H1 (cell line): ENCODE measurements at places on chromosomes 2 and 18. TPM values are rescaled to one million over a fixed set of nuclear protein-coding genes. Genes with fewer than 3 reads are reported as not detected.
A peak's percentile ranks its signal among the peaks of the same experiment; 100 is the strongest.

- no peak for DNase-seq
- H3K36me3 ChIP-seq, result no peaks in the 10 kb centered on the region
- no peak overlapping the region for H3K27ac ChIP-seq
Observed at GRCh38 chr18:73366713-73367112, 498.9 kb upstream of the NETO1 start.

The SERPINB10 gene
- total RNA-seq, result not detected in 2 replicates

The RESP18 gene
- not detected in 2 replicates for total RNA-seq

GRCh38 chr2:105809723-105810122 lies 65.0 kb downstream of the NCK2 start:
- H3K4me3 ChIP-seq, result no peak overlapping the region
- no peaks in the 10 kb centered on the region for H3K27me3 ChIP-seq
- no peak overlapping the region for H3K27ac ChIP-seq
- H3K36me3 ChIP-seq, result no peaks in the 10 kb centered on the region
- peak; percentile 43 for DNase-seq

- no peaks in the 10 kb centered on the region for H3K4me1 ChIP-seq
- no peak overlapping the region for H3K4me3 ChIP-seq
- DNase-seq, result no peak
- H3K27ac ChIP-seq, result no peak overlapping the region
- H3K27me3 ChIP-seq, result no peaks in the 10 kb centered on the region
Observed at GRCh38 chr18:66193938-66194337, 410.0 kb downstream of the CDH19 start.

The MOGAT1 gene
- total RNA-seq, result 0.31 and 0.67 TPM in 2 replicates

DNA sequence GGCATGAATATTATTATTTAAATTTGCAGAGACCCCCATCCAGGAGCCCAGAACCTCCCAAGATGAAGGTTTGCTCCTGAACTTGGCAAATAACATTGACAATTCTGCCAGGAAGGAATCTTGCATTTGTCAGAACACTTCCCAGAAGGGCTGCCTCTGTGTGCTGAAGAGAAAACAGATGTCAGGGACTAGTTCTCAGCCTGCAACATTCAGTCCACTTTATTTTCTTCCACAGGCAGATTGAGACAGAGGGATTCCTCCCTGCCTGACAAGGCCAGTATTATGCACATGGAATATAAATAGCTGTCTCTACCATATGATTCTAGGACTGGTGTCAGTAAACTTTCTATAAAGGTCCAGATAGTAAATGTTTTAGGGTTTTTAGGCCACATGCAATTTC lies 171.5 kb upstream of the SIX2 start:
- no peaks in the 10 kb centered on the region for H3K36me3 ChIP-seq
- DNase-seq, result no peak
- H3K27ac ChIP-seq, result no peak overlapping the region
- no peaks in the 10 kb centered on the region for H3K27me3 ChIP-seq
- peaks cover 2% of the 10 kb centered on the region; the same call in 1 of the 2 replicates for H3K4me1 ChIP-seq

GRCh38 chr2:197113275-197113711 lies 186.8 kb upstream of the PGAP1 start:
- H3K4me1 ChIP-seq, result no peaks in the 10 kb centered on the region
- no peak overlapping the region for H3K4me3 ChIP-seq
- no peak overlapping the region for H3K27ac ChIP-seq
- no peaks in the 10 kb centered on the region for H3K36me3 ChIP-seq
- DNase-seq, result no peak

DNA sequence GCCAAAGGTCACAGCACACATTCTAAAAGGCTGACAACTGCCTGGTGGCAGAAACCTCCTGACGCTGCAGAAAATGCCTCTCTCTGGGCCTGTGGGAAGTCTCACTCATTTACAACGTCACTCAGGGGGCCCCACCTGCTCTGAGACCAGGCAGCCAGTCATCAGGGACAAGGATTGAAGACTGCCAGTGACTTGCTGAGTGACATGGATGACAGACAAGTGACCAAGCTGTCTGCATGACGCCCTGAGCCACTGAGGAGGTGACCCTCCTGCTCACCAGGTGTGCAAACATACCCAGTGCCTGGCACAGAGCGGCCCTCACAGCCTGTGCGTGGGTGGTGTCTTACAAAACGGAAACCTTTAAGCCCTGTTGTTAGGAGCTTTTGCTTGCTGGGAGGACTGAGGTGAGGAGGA lies 392.4 kb downstream of the TNS1 start:
- H3K27me3 ChIP-seq, result no peaks in the 10 kb centered on the region; the same call in 1 of the 2 replicates
- no peaks in the 10 kb centered on the region for H3K4me1 ChIP-seq
- H3K36me3 ChIP-seq, result no peaks in the 10 kb centered on the region
- H3K4me3 ChIP-seq, result no peak overlapping the region

The NXPH2 gene
- 5.6 and 6.9 TPM in 2 replicates for total RNA-seq

The PSMA8 gene
- not detected in 2 replicates for total RNA-seq

The LCT gene
- total RNA-seq, result 0.06 and 0.11 TPM in 2 replicates

DNA sequence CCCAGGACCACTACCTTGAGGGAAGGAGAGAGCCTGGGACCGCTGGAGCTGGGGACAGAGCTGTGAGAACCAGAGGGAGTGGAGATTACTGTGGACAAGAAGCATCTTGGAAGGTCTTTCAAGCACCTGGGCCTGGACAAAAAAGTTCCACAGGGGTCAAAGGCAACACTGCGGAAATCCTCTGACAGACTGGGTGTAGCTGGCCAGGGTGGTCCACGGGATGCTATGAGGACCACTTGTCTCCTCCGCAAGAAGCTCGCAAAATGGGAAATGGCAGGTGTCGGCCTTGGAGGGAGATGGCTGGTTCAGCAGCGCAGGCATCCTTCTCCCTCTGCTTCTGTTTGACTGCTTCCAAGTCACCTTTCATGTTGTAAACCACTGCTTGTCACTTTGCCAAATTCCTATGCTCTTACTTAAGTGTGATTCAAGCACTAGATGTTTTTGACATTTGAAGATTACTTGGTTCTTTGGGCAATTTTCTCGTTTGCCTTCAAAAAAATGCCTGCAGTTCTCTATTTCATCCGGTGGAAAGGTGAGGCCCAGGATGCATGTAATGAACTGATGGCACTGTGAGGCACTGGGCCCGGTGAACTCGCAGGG lies 27.7 kb downstream of the KLHL29 start:
- no peak overlapping the region for H3K27ac ChIP-seq
- no peaks in the 10 kb centered on the region for H3K36me3 ChIP-seq
- no peak for DNase-seq
- no peaks in the 10 kb centered on the region for H3K27me3 ChIP-seq
- no peaks in the 10 kb centered on the region for H3K4me1 ChIP-seq
- H3K4me3 ChIP-seq, result no peak overlapping the region

DNA sequence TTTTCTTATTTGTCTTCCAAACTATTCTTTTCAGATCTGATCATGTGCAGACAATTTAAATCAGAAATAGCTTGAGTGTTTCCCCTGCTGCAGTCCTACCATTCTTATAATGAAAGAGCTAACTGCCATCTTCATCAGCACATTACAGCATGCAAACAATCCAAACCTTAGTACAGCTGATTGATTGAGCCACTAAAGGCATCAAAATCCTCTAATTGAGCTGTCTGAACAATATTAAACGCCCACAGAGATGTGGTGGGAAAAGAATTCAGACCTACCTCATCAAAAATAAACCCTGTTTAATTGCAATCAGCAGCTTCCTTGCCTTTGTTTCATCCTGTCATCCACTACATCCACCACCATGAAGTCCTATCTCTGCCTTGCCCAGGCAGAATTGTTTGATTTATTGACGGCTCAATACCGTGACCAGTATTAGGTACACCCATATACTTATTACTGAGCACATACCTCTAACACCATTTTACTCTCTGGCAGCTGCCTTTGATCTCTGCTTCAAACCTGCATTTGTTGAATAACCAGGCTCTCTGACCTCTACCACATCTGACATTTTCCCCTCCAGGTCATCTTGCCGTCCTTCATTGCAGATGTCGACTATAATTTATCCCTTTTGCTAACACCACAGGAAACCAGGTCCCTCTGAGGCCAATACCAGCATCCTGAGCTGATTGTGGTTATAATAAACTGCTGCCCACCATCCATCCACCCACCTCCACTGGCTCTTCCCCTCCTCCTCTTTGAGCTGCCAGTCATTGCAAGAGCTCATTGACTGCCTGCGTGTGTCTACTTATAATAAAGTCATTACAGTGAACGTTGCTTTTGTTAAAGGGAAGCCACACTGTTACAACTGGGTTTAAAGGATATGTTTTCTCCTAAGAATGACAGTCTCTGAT lies 78.5 kb downstream of the RBM43 start:
- H3K27ac ChIP-seq, result no peak overlapping the region
- H3K4me3 ChIP-seq, result no peak overlapping the region
- no peaks in the 10 kb centered on the region for H3K27me3 ChIP-seq
- H3K4me1 ChIP-seq, result no peaks in the 10 kb centered on the region
- no peaks in the 10 kb centered on the region for H3K36me3 ChIP-seq

DNA sequence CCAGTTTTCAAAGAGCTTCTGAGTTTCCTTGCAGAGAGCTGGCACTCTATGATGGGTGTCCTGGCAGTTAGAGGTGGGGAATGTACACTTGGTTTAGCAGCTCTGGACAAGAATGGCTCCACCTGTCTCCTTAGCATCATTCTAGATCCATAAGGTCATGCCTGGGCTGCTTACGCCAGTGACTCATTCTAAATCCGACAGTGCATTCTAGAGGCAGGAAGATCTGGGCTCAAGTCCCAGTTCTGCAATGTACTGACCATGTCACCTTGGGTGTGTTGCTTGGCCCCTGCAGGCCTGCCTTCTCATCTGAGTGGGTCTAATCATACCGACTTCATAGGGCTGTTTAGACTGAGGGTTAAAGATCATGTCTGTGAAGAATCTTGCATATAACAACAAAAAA lies 46.5 kb downstream of the PTGR3 start:
- no peak for DNase-seq
- no peaks in the 10 kb centered on the region for H3K36me3 ChIP-seq
- no peaks in the 10 kb centered on the region for H3K4me1 ChIP-seq
- no peak overlapping the region for H3K4me3 ChIP-seq
- no peak overlapping the region for H3K27ac ChIP-seq
- H3K27me3 ChIP-seq, result no peaks in the 10 kb centered on the region

DNA sequence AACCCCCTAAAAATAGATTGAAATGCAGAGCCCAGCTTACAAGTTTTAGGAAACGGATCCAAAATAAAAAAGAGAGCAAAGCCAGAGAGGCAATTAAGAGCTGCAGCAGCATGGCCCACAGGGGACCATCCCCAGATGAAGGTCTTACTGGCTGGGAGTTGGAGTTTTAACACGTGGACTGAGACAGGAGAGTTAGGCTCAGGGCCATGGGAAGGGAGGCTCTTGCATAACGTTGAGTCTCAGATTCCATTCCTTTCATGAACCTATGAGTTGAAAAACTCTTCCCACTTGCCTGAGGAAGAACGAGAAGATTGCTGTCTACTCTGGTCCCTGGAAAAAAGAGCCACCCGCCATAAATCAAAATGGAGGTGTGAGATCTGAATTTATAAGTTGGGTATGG lies 101.8 kb upstream of the NDUFV2 start:
- peaks cover 3% of the 10 kb centered on the region for H3K4me1 ChIP-seq
- H3K36me3 ChIP-seq, result no peaks in the 10 kb centered on the region
- H3K27ac ChIP-seq, result no peak overlapping the region

DNA sequence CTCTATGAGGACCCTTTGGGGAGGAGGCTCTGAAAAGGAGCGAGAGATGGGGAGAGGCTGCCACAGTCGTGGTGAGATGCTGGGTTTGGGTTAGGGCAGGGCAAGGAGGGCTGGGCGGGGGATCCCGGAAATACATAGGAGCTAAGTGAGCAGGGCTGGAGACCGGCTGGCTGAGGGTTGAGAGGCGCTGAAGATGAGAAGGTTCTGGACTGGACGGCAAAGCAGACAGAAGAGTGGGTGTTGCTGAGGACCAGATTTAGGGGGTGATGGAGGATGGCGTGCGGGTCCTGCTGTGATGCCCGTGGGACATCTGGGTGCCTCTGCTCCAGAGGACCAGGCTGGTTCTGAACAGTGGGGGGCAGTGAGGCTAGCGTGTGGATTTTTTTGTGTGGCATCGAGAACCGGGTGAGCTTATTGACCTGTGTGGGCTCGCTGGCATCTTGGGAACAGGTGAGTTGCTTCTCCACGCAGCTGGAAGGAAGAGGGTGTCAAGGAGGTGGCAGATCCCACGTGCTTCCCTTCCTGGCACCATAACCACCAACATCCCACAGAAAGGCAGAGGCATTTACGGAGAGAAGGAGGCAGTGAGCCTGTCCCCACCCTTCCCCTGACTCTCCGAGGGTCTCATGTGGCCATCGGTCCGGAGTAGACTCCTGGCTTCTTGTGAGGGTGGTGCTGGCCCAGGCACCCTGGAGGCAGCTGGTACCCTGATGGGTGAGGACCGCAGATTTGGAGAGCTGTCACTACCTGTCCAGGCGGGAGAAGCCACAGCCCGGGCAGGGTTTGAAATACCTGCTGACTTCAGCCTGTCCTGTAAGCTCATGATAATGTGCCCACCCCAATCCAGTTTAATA lies 70.3 kb downstream of the ASB1 start:
- no peak overlapping the region for H3K4me3 ChIP-seq
- H3K4me1 ChIP-seq, result no peaks in the 10 kb centered on the region; the same call in 1 of the 2 replicates
- H3K27me3 ChIP-seq, result no peaks in the 10 kb centered on the region
- DNase-seq, result no peak
- no peak overlapping the region for H3K27ac ChIP-seq

GRCh38 chr2:62824388-62824787 lies 118.9 kb downstream of the EHBP1 start:
- H3K4me3 ChIP-seq, result no peak overlapping the region
- DNase-seq, result no peak
- H3K27me3 ChIP-seq, result no peaks in the 10 kb centered on the region
- H3K4me1 ChIP-seq, result no peaks in the 10 kb centered on the region

DNA sequence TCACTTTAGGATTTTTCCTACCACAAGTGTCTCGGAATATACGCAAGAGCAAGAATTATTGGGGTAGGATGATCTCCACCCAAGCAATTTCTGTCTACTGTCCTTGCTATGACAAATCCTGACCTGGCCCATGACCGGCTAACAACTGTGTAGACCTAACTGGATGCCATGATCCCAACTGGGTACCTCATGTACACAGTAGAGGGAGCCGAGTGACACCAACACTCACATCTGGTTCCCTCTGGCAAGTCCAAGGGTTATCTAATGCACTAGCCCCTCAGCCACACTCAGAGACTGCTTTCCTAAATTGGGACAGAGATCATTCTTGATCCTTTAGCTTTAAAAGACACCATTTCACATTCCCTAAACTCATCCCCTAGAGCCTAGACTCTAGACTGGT lies 60.7 kb upstream of the ZNF532 start:
- H3K36me3 ChIP-seq, result no peaks in the 10 kb centered on the region
- no peaks in the 10 kb centered on the region for H3K27me3 ChIP-seq
- H3K4me1 ChIP-seq, result peaks cover 7% of the 10 kb centered on the region; the same call in 1 of the 2 replicates
- H3K4me3 ChIP-seq, result no peak overlapping the region
- no peak for DNase-seq
- H3K27ac ChIP-seq, result no peak overlapping the region

GRCh38 chr2:214543386-214543955 lies 132.6 kb downstream of the VWC2L start:
- no peak overlapping the region for H3K27ac ChIP-seq
- no peak for DNase-seq
- no peaks in the 10 kb centered on the region for H3K36me3 ChIP-seq
- no peak overlapping the region for H3K4me3 ChIP-seq
- H3K27me3 ChIP-seq, result no peaks in the 10 kb centered on the region

The PREPL gene
- total RNA-seq, result 38.9 and 40.5 TPM in 2 replicates

DNA sequence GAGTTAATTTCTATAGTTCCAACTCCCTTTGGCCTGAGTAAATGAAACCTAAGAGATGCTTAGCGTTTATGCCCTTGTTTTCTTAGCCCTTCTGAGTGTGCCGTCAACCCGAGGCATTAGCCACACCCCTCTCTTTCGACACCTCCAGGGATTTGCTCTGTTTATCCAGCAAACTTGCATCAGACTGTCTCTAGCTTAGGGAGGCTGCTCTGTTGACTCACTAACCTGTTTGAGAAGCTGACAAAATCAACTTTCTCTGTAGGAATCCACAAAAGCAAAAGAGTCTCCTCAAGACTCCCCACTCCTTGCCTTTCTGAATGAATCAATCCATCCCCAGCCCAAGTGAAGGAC lies 317.6 kb downstream of the TNS1 start:
- DNase-seq, result no peak
- no peaks in the 10 kb centered on the region for H3K27me3 ChIP-seq
- H3K36me3 ChIP-seq, result no peaks in the 10 kb centered on the region
- no peak overlapping the region for H3K27ac ChIP-seq
